ENCODE measurements at places on chromosomes 3 and 15. TPM values are rescaled to one million over a fixed set of nuclear protein-coding genes. Genes with fewer than 3 reads are reported as not detected.
A peak's percentile ranks its signal among the peaks of the same experiment; 100 is the strongest.

P2RY1 gene
- 0.88 TPM for total RNA-seq

ISLR2 gene
- not detected for total RNA-seq

DPPA2 gene
- not detected for total RNA-seq

CPN2 gene
- total RNA-seq: not detected

RASGRP1 gene
- 0.37 TPM for total RNA-seq

CEMIP gene
- 0.85 TPM for total RNA-seq

TBC1D21 gene
- not detected for total RNA-seq

SNTN gene
- not detected for total RNA-seq

GRCh38 chr3:114155370-114155821, 23.5 kb downstream of the DRD3 start:
- peak; percentile 73 for DNase-seq

GRCh38 chr15:101320501-101321052, 25.5 kb upstream of the SNRPA1 start:
- DNase-seq: peak; percentile 18

DNA sequence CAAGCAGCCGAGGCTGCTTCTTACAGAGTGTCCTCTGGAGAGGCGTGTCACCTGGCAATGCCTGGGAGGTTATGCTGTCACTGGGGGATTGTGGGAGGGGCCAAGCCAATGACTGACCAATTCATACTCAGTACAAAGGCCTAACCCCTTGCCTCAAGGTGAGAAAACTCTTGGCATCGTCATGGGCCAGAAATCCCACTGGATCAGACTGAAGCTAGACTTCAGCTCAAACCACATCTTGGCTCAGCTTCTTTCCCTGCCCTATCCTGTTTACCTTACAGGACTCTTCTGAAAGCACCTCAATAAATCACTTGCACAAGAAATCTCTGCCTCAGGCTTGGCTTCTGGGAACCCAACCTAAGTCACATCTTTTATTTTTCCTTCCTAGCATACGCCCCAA, 9.5 kb downstream of the ANAPC13 start:
- no peak for DNase-seq

DNA sequence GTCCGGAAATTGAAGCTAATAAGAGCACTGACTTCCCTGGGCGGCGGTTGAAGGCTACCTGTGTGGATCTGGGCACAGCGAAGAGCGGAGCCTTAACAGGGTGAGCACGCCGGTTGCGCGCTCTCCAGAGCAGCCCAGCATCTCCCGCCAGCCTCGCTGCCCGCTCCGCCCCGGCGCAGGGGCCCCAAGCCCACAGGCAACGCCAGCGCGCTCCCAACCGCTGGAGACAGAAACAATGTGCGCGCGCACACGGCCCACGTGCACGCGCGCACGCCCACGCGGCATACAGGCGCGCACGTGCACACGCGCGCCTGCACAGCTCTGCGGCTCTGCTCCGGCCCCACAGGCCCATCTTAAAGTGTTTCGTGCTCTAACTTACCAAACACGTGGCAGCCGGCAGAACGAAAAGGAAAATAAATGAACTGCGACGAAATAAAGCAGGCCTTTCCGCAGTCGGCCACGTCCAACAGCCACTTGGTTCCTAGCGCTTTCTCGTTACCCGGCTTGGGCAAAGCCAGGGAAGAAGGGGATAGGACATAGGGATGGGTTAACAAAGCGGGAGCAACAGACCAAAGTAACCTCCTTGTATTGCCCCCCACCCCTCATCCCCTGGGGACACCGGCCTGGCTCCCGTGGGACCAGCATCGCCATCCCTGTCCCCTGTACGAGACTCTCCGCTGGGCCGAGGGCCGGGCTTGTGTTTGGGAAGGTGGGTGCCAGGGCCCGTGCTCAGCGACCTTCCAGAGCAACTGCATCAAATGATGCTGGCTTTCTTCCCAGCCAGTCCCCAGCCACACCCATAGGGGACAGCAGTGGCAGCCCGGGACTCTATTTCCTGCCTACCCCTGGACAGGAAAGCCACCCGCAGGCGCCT, 203.7 kb downstream of the ABHD5 start:
- peak; percentile 85 for DNase-seq

- DNase-seq: no peak
Measured at GRCh38 chr3:9257092-9257491, 7.6 kb upstream of the SRGAP3 start.

- DNase-seq: no peak
Measured at GRCh38 chr3:68424796-68425460, 507.4 kb downstream of the TAFA4 start.

GRCh38 chr3:51716805-51717204, 9.9 kb downstream of the GRM2 start:
- no peak for DNase-seq
